ENCODE measurements at places on chromosomes 3 and 15. TPM values are rescaled to one million over a fixed set of nuclear protein-coding genes. Genes with fewer than 3 reads are reported as not detected.

DNA sequence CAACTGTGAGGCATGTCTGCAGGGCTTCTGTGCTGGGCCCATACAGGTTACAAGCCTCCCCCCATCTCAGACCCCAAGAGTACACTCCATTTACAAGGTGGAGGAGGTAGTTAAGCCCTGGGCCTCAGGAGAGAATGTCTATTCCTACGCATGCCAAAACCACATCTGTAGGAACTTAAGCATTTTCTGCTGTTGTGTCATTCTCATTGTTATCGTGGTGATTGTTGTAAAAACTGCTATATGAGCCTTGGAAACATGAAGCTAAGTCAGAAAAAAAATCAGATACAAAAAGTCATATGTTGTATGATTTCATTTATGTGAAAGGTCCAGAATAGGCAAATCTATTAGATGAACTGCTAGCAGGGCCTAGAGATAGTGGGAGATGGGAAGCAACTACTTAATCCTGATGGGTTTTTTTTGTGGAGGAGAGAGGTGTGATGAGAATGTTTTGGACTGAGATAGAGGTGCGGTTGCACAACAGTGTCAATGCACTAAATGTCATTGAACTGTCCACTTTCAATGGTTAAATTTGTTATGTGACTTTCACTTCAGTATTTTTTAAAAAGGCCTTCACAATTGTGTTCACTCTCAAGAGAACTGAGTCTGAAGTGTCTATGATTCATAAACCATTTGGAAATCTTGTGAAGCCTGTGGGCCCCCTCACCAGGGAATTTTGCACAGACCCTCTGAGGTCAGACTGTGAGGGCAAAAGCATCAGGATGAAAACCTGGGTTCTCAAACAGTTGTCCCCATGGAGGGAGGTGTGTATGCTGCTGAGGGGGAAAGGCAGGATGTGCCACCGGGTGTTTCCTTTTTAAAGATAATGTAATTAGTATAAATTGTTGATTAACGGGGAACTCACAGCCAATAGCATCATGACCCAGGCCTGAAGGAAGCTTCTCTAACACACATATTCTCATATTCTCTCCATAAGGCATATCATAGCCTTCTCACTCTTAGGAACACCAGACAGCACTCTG, 3.2 kb downstream of the RTP3 start:
- H3K4me3 ChIP-seq: no peak overlapping the region
- no peak overlapping the region for H3K27ac ChIP-seq
- H3K36me3 ChIP-seq: no peaks in the 10 kb centered on the region
- H3K27me3 ChIP-seq: peaks cover 8% of the 10 kb centered on the region

Gene TLR9
- total RNA-seq: 0.32 TPM

DNA sequence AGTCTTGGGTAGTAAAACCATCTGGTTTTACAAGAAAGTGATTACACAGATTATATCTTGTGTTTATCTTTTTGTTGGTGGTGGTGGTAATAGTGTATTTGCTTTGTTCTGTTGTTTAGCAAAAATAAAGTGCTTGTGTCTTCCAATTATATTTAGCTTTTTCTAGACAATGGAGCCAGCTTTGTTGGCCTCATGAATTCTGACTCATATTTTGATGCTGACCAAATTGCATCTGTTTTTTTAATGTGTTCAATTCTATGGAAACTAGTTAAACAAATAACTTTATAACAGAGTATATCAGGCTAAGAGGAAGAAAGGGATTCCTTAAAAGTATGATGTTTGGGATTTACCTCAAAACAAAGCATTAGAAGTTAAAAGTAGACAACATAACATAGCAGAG, 69.3 kb upstream of the BFSP2 start:
- no peak for DNase-seq
- no peaks in the 10 kb centered on the region for H3K4me1 ChIP-seq
- H3K27me3 ChIP-seq: peaks cover 9% of the 10 kb centered on the region

GRCh38 chr3:136712941-136713340, 39.2 kb downstream of the STAG1 start:
- peaks cover 18% of the 10 kb centered on the region for H3K36me3 ChIP-seq
- no peak overlapping the region for H3K4me3 ChIP-seq
- peaks cover 8% of the 10 kb centered on the region for H3K4me1 ChIP-seq
- H3K27me3 ChIP-seq: no peaks in the 10 kb centered on the region

Gene SLC22A13
- 0.78 TPM for total RNA-seq

GRCh38 chr3:40321818-40322217, 12.3 kb downstream of the EIF1B start:
- peaks cover 8% of the 10 kb centered on the region for H3K27me3 ChIP-seq
- peaks cover 1% of the 10 kb centered on the region for H3K4me1 ChIP-seq
- DNase-seq: no peak
- H3K27ac ChIP-seq: no peak overlapping the region

DNA sequence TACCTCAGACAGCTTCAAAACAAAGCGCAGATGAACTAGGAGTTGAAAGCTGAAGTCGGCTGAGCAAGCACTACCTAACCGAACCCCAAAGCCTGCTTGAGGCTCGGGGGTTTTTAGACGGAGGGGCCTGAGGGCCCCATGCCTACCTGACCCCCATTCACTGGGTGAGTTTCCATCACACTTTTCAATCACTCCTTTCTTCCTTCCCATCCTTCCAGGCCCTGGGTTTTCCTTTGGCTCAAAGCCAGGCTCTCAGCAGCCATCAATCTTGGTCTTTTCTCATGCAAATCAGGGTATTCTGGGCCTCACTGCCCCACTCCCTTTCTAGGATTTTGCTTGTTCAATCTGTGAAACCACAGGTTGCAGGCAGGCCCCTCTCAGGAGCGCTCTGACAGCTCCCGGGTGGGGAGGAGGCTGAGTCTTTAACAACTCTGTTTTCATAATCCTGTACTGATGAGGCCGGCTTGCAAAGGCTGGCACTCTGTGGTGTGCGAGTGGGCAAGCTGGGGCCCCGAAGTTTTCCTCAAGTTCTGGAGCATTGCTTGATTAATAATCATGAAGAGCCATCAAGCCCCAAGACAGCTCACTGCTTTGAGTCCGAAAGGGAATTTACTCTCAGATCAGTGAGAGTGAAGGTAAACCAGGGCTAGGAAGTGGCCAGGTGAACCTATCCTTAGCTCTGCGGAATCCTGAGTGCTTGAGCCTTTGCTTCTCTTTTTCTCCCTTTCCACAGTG, 97.6 kb downstream of the FRMD4B start:
- no peaks in the 10 kb centered on the region for H3K27me3 ChIP-seq
- peaks cover 30% of the 10 kb centered on the region for H3K4me1 ChIP-seq
- peak overlapping the region; percentile 53 for H3K27ac ChIP-seq
- no peaks in the 10 kb centered on the region for H3K36me3 ChIP-seq
- H3K4me3 ChIP-seq: peak overlapping the region; percentile 20

DNA sequence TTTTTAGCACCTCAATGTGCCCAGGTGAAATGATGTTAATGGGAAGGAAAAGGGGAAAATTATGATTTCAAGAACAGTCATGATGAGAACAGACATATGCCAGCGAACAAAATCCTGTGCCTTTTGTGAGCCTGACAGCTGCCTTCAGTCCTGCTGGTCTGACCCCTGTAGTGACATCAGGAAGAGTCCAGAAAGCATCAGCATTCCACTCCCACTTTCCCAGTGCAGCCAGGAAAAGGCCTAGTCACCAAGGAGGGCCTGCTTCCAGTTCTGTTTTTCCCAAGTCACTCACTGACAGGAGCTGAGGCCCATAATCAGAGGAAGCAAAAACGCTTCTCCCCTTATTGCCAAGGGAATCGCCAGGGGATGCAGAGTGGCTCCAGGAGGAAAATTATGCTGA, 218.4 kb downstream of the ABHD5 start:
- no peak overlapping the region for H3K27ac ChIP-seq
- peaks cover 6% of the 10 kb centered on the region for H3K27me3 ChIP-seq
- no peaks in the 10 kb centered on the region for H3K36me3 ChIP-seq
- no peak for DNase-seq

DNA sequence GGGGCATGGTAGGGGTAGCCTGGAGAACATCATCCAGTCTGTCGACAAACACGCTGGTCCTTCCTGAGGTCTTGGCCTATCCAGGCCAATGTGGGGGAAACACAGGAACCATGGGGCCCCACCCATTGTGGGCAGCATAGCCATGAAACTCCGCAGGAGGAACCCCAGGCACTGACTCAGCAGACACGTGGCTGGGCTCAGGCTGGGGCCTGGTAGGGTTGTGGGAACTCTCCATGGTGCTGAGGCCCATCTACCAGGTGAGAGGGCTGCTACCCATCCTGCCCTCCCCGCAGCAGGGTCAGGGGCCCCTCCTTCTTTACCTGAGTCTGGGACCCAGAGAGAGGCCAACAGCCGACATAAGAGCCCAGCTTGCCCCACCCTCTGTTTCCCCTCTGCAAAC, 22.6 kb upstream of the CACNA2D2 start:
- H3K36me3 ChIP-seq: no peaks in the 10 kb centered on the region
- DNase-seq: peak; percentile 50
- no peak overlapping the region for H3K27ac ChIP-seq
- peaks cover 14% of the 10 kb centered on the region for H3K27me3 ChIP-seq
- H3K4me3 ChIP-seq: no peak overlapping the region

DNA sequence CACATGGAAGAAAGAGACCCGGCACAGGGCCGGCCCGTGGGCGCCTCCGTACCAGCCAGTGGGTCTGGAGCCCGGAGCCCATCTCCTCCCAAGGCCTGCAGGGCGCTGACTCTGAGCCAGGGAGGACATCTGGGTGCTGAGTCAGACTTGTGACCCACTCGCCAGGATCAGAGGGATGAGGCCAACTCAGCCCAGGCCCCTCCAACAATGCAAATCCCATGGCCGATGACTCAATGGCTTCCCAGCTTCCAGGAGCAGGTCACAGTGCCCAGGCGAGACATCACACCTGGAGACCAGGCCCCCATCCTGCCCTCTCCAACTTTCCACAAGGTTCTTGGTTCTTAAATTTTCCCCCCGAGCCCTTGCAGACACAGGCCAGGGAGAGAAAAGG, 95.1 kb downstream of the LRIG1 start:
- peaks cover 62% of the 10 kb centered on the region for H3K36me3 ChIP-seq
- no peak for DNase-seq
- no peak overlapping the region for H3K27ac ChIP-seq
- H3K27me3 ChIP-seq: no peaks in the 10 kb centered on the region
- H3K4me1 ChIP-seq: peaks cover 5% of the 10 kb centered on the region

DNA sequence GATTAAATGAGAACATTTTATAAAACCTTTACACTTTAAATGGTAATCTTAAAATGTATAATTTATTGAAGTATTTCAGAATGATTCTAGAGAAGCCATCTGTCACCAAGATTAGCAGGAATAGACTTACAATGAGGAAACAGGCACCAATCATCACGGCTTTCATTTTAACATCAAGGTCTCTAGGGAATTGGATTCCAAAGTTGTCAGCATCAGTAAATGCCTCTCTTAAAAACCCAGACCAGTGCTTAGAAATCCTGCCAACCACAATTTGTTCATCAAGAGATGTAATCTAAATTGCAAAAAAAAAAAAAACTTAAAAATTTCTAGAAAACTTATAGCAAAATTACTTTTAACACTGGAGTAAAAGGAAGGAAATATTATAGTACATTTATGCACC, 20.3 kb downstream of the PLSCR2 start:
- no peak overlapping the region for H3K4me3 ChIP-seq
- DNase-seq: no peak
- H3K36me3 ChIP-seq: no peaks in the 10 kb centered on the region
- no peaks in the 10 kb centered on the region for H3K4me1 ChIP-seq
- peaks cover 7% of the 10 kb centered on the region for H3K27me3 ChIP-seq

GRCh38 chr3:167882057-167882667, 146.6 kb downstream of the SERPINI1 start:
- H3K4me1 ChIP-seq: no peaks in the 10 kb centered on the region
- no peak overlapping the region for H3K4me3 ChIP-seq
- H3K27ac ChIP-seq: no peak overlapping the region
- DNase-seq: no peak
- no peaks in the 10 kb centered on the region for H3K36me3 ChIP-seq
- peaks cover 12% of the 10 kb centered on the region for H3K27me3 ChIP-seq

DNA sequence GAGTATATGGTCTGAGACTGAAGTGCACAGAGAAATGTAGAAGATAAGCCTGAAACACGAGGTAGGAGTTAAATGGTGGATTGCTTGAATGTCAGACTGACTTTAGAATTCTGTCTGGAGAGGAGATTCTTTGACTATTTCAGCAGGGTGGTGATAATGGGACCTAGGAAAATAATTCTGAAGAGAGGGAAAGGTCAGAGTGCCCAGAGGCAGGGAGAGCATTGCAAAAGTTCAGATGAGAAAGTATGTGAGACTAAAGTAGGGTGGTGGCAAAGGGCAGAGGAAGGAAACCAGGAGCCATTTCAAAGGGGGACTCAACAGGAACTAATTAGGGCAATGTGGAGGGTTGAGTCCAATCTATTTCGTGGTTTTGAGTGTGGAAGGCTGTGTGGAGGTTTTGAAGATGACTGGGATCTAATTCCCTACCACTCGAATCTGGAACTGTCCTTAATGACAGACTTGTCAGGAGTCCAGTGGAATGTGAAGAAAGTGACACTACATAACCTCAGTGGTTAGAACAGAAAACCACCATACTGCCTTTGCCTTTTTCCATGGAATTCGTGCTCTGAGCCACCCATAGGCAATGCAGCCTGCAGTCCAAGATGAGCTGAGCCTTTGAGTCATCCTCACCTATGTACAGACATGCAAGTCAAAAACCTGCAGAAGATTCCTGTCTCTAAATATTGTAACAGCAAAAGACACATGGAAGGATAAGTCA, 16.1 kb downstream of the CPOX start:
- H3K4me1 ChIP-seq: peaks cover 60% of the 10 kb centered on the region
- H3K27me3 ChIP-seq: no peaks in the 10 kb centered on the region
- H3K4me3 ChIP-seq: no peak overlapping the region
- peak overlapping the region; percentile 55 for H3K27ac ChIP-seq
- no peak for DNase-seq

Gene AMIGO3
- total RNA-seq: not detected

Gene RPL32
- total RNA-seq: 2,046 TPM

GRCh38 chr3:197736010-197736490, 654 bp downstream of the RUBCN start:
- H3K27ac ChIP-seq: peak overlapping the region; percentile 91
- H3K27me3 ChIP-seq: no peaks in the 10 kb centered on the region
- peaks cover 12% of the 10 kb centered on the region for H3K36me3 ChIP-seq
- DNase-seq: peak; percentile 25

GRCh38 chr3:54510506-54510905, 388.2 kb downstream of the CACNA2D3 start:
- H3K4me3 ChIP-seq: no peak overlapping the region
- no peak overlapping the region for H3K27ac ChIP-seq
- no peaks in the 10 kb centered on the region for H3K27me3 ChIP-seq
- DNase-seq: no peak
- H3K36me3 ChIP-seq: no peaks in the 10 kb centered on the region
